GM12878 (cell line): ENCODE measurements at places on chromosomes 3 and 15. TPM values are rescaled to one million over a fixed set of nuclear protein-coding genes. Genes with fewer than 3 reads are reported as not detected.

- no peak overlapping the region for H3K4me3 ChIP-seq
- no peaks in the 10 kb centered on the region for H3K27me3 ChIP-seq
- no peak overlapping the region for H3K27ac ChIP-seq
- no peaks in the 10 kb centered on the region for H3K36me3 ChIP-seq
- peaks cover 4% of the 10 kb centered on the region; the same call in 1 of the 2 replicates for H3K4me1 ChIP-seq
Measured at GRCh38 chr3:100702082-100702979, 7.0 kb upstream of the TFG start.

DNA sequence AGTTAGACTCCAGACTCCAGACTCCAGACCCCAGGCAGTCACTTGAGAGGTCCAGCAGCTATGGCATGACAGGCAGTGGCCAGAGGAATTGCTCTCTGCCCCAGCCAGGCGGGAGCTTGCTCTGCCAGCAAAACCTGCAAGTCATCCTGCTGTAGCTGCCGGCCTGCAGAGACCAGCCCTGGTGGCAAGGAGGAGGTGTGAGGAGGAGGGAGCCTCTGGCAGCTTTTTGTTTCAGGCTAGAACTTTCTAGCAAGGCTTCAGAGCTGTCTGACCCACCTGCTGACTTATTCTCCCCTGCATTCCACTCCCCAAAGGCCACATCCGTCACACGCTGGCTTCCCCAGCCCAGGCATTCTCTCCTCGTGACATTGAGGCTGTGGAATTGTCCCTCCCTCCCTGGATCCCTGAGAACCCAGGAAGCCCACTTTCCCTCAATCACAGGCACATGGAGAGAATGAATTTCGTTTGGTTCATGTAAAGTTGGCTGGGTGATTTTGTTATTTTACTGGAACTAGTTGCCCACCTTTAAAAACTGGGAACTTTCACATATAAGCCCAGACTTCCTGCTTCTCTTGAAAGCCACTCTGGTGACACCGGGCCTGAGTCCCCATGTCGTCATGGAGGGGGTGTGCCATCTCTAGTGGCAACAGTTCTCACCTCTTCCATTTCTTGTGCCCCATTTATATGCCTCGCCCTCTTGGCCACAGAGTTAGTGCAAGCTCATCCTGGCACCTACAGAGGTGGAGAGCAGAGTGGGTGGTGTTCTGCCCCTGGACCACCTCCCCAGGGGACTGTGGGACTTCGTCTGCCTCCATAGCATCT, 82.7 kb downstream of the ABHD5 start:
- no peak for DNase-seq
- no peak overlapping the region for H3K27ac ChIP-seq
- peaks cover 3% of the 10 kb centered on the region for H3K27me3 ChIP-seq

The C2CD4B gene
- total RNA-seq = not detected in 2 replicates

GRCh38 chr3:155701882-155702465, 42.9 kb downstream of the PLCH1 start:
- no peaks in the 10 kb centered on the region for H3K4me1 ChIP-seq
- no peaks in the 10 kb centered on the region for H3K27me3 ChIP-seq
- no peaks in the 10 kb centered on the region for H3K36me3 ChIP-seq
- DNase-seq = no peak

DNA sequence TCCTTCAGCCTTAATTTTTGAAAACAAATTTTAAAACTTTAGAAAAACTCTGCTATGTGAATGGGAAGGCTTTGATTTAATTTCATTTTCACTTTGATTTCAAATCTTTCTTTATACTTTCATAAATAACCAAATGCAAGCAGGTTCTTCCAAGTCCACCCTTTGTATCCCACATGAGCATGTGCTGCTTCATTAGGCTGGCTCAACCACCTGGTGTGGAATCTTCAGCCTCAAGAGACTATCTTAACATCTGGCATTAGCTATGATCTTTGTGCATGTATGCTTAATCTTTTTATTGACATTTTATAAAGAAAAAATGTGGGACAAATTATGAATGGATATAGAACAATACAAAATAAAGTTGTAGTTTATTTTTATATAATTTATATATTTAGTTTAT, 81.8 kb upstream of the MLF1 start:
- no peaks in the 10 kb centered on the region for H3K4me1 ChIP-seq
- no peaks in the 10 kb centered on the region for H3K27me3 ChIP-seq
- H3K4me3 ChIP-seq = no peak overlapping the region

- H3K36me3 ChIP-seq = no peaks in the 10 kb centered on the region
- no peaks in the 10 kb centered on the region for H3K27me3 ChIP-seq
- no peak overlapping the region for H3K27ac ChIP-seq
- H3K4me3 ChIP-seq = no peak overlapping the region
- no peak for DNase-seq
- no peaks in the 10 kb centered on the region for H3K4me1 ChIP-seq
Measured at GRCh38 chr3:178260887-178261565, 275.2 kb upstream of the KCNMB2 start.

The PYDC2 gene
- not detected in 2 replicates for total RNA-seq

DNA sequence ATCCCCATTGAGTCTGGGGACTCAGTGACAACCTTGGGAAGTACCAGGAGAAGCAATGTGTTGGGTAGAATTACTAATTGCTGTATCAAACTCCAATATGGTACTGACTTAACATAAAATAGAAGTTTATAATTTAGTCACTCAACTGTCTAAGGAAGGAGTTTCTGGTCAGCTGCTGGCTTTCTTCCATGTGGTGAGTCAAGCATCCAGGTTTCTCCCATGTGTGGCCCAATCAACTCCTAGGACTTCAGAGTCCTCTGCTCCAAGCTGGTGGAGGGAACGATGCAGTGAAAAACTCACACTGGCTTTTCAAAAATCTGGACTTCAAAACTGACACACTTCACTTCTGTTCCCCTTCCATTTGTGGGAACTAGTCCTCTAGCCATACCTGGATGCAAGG, 25.2 kb downstream of the WNT5A start:
- H3K36me3 ChIP-seq = no peaks in the 10 kb centered on the region
- DNase-seq = no peak
- peaks cover 2% of the 10 kb centered on the region for H3K27me3 ChIP-seq
- no peaks in the 10 kb centered on the region for H3K4me1 ChIP-seq
- no peak overlapping the region for H3K27ac ChIP-seq

DNA sequence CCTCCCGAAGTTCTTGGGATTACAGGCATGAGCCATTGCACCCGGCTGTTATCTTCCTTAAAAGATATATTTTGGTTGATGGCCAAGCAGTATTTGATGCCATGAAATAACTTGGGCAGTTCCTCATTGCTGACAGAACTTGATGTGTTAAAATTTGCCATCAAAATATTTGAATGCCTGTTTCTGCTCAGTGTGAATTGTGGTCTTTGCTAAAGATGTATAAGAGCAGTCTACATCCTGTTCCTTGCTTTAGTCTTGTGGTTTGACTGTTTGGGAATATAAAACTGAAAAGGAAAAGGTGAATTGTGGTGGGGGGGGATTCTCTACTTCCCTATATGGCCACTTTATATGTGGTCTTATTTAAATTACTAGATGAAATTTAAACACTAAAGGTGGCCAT, 14.0 kb downstream of the TRIM71 start:
- no peaks in the 10 kb centered on the region for H3K36me3 ChIP-seq
- no peaks in the 10 kb centered on the region for H3K27me3 ChIP-seq
- DNase-seq = no peak
- no peak overlapping the region for H3K27ac ChIP-seq
- no peak overlapping the region for H3K4me3 ChIP-seq

DNA sequence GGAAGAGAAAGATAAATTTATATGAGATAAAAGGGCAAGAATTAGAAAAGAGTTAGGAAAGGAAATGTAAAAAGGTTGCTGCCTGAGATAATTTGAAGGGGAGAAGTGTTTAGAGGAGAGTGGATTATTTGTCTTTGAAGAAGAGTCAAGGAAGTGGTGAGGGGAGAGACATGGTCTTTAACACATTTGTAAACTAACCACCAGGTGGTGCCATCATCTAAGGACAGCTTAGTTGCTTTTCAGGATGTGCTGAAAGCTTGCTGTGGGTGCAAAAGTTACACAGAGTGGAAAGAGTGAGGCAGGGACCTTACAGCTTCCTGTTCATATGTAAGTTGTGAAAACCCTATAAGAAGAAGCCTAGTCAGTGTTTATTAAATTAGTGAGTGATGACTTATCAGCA, 114.1 kb upstream of the DNAJC19 start:
- DNase-seq = no peak
- no peaks in the 10 kb centered on the region for H3K36me3 ChIP-seq
- no peaks in the 10 kb centered on the region for H3K4me1 ChIP-seq
- H3K27ac ChIP-seq = no peak overlapping the region

DNA sequence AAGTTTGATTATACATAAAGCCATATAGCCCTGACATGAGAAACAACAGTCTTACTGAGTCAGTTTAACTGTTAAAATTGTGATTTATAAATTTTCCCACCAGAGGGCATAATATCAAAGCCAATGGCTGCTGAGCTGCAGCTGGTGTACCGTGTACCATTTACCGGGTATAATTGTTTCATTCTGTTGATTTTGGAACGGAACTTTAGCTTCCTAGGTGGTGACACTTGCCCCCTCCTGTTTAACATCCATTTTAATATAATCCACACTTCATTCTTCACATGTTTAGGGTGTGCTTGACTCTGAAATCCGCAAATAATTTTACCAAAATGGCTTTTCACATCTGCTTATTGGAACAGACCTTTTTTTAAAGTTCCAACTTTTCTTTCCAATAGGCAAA, 72.8 kb downstream of the SLC9A9 start:
- H3K4me1 ChIP-seq = no peaks in the 10 kb centered on the region
- no peaks in the 10 kb centered on the region for H3K36me3 ChIP-seq
- H3K27me3 ChIP-seq = no peaks in the 10 kb centered on the region
- DNase-seq = no peak
- H3K27ac ChIP-seq = no peak overlapping the region

The GOLGA6L10 gene
- 1.1 and 1.6 TPM in 2 replicates for total RNA-seq

- no peaks in the 10 kb centered on the region for H3K36me3 ChIP-seq
- H3K4me3 ChIP-seq = no peak overlapping the region
- no peaks in the 10 kb centered on the region for H3K4me1 ChIP-seq
- no peak overlapping the region for H3K27ac ChIP-seq
- H3K27me3 ChIP-seq = no peaks in the 10 kb centered on the region
Measured at GRCh38 chr3:59313365-59313764, 263.5 kb upstream of the CFAP20DC start.

DNA sequence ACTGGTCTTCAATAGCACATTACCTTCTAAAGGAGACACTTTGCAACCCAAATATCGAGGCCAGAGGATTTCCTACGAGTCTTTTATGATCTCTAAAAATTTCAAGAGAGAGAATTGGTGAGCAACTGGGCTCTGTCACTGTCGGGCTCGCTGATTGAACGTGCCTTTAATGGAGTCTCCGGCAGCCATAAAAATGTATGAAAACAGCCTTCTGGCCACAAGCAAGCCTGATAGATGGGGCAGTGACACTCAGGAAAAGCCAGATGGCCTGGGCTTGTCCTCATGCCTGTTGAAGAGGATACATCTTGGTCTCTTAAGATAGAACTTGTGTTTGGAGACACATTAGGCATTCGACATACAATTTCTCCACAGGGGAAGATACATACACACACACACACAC, 419.5 kb upstream of the PROK2 start:
- H3K27me3 ChIP-seq = no peaks in the 10 kb centered on the region; the same call in 1 of the 2 replicates
- no peaks in the 10 kb centered on the region for H3K4me1 ChIP-seq
- no peak overlapping the region for H3K4me3 ChIP-seq
- no peaks in the 10 kb centered on the region for H3K36me3 ChIP-seq
- no peak for DNase-seq

- H3K36me3 ChIP-seq = no peaks in the 10 kb centered on the region
- no peak for DNase-seq
- H3K27ac ChIP-seq = no peak overlapping the region
- no peaks in the 10 kb centered on the region for H3K4me1 ChIP-seq
Measured at GRCh38 chr15:58284293-58284692, 146.1 kb downstream of the AQP9 start.

DNA sequence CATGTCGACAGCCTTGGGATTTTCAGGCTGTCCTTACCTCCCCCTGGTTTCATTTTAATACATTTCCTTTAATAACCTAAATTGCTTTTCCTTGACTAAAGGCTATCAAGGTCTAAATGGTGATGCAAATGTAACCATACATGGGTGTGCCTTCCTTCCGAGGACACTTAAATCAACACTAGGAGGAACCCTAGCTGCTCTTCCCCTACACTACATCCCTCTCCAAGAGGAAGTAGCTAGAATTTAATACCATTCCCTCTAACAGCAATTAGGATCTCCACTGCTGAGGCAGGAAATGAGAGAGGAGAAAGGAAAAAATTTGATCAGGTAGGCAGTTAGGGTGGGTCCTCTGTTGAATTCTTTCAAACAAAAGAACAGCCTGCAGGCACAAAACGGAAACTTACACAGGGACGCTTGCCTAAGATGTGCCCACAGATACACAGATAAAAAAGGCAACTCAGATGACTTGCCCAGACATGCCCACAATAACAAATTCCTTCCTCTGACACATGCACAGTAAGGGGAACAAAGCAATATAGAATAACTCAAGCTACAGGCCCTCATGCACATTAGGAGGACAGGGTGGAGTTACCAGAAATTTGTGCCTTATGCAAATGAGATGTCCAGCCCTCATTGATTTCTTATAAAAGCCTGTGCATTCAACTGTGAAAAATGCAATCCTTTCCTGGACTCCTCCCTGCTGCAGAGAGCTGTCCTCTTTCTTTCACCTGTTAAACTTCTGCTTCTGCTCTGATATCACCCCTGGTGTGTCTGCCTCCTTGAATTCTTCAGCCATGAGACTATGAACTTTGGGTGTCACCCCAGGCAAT, 1024.4 kb upstream of the CADM2 start:
- no peaks in the 10 kb centered on the region for H3K4me1 ChIP-seq
- H3K36me3 ChIP-seq = no peaks in the 10 kb centered on the region
- no peak overlapping the region for H3K4me3 ChIP-seq
- no peak overlapping the region for H3K27ac ChIP-seq
- no peaks in the 10 kb centered on the region for H3K27me3 ChIP-seq

The GOLGA6L26 gene
- total RNA-seq = not detected in 2 replicates

DNA sequence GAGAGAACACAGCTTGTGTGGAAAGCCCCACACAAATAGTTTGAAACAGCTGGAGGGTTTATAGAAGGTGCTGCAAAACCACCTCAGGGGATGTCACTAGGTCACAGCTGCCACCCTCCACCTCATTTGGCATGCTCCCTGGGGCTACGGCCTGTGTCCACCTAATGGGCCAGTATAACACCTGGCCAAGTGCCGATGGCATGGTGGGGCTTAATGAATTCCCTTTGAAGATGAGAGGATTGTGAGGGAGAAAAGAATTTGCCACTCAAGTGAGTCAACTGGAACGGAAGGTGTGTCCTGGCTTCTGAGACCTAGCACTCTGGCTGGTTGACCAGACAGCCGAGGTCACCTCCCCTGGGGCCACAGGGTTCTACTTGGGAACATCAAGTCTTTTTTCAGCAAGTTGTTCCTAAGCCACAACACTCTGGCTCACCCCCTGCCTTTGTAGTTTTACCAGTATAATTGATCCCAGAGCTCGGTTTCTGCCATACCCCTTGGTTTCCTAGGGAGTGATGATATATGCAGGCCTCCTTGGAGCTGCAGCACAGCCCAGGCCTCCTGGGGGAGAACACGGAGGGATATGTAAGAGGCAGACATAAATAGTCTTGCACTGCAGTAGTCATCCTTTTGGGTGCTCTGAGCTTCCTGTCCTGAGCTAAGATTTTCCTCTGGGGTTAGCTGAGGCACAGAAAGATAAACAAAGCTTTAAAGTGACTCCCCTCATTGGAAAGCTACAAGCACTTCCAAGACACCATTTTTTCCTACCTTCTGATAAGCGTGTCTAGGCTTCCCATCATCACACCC, 178.2 kb upstream of the LPP start:
- peaks cover 14% of the 10 kb centered on the region for H3K4me1 ChIP-seq
- no peaks in the 10 kb centered on the region for H3K36me3 ChIP-seq
- H3K27me3 ChIP-seq = peaks cover 4% of the 10 kb centered on the region; the same call in 1 of the 2 replicates
- DNase-seq = no peak
